CD4-positive, alpha-beta T cell (primary cell): ENCODE measurements at places on chromosomes 7 and 10.

GRCh38 chr10:97888134-97888533, 38.5 kb downstream of the GOLGA7B start:
- H3K27me3 ChIP-seq: no peaks in the 10 kb centered on the region
- H3K27ac ChIP-seq: no peak overlapping the region
- no peak overlapping the region for H3K4me3 ChIP-seq
- H3K4me1 ChIP-seq: no peaks in the 10 kb centered on the region
- no peaks in the 10 kb centered on the region for H3K36me3 ChIP-seq

- no peak for DNase-seq
- no peak overlapping the region for H3K27ac ChIP-seq
- no peaks in the 10 kb centered on the region for H3K27me3 ChIP-seq
- H3K4me1 ChIP-seq: no peaks in the 10 kb centered on the region
- H3K4me3 ChIP-seq: no peak overlapping the region
Measured at GRCh38 chr10:132003282-132003924, 21.7 kb upstream of the BNIP3 start.

- H3K27me3 ChIP-seq: no peaks in the 10 kb centered on the region
- H3K4me1 ChIP-seq: no peaks in the 10 kb centered on the region
- no peak overlapping the region for H3K4me3 ChIP-seq
- DNase-seq: no peak
- H3K27ac ChIP-seq: no peak overlapping the region
- H3K36me3 ChIP-seq: no peaks in the 10 kb centered on the region
Measured at GRCh38 chr10:93947524-93947923, 46.2 kb upstream of the PLCE1 start.

DNA sequence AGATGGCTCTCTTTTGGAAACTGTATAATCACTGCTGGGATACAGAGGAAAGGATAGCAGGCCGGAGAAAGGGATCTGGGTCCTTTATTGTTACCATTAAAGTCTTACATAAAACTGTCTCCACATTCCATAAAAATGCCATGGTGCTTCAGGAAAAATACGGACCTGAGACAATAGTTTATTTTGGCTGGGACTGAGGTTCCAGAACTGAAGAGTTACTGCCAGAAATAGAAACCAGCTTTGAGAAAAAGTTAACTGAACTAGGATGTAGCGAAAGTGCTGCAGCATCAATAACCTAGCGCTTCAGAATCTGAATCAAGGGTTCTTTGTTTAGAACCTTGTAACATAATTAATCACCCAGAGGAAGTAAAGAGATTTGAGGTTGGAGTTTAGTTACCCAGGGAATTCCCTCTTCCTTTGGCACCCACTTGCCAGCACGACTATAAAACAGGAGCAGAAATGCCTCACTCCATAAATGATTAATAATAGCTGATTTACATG, 38.0 kb downstream of the MEOX2 start:
- H3K36me3 ChIP-seq: no peaks in the 10 kb centered on the region
- no peaks in the 10 kb centered on the region for H3K4me1 ChIP-seq
- H3K4me3 ChIP-seq: no peak overlapping the region
- no peaks in the 10 kb centered on the region for H3K27me3 ChIP-seq
- H3K27ac ChIP-seq: no peak overlapping the region
- no peak for DNase-seq

GRCh38 chr7:129574487-129574886, 37.0 kb upstream of the NRF1 start:
- H3K27me3 ChIP-seq: no peaks in the 10 kb centered on the region
- no peak overlapping the region for H3K4me3 ChIP-seq
- no peak for DNase-seq
- no peak overlapping the region for H3K27ac ChIP-seq

DNA sequence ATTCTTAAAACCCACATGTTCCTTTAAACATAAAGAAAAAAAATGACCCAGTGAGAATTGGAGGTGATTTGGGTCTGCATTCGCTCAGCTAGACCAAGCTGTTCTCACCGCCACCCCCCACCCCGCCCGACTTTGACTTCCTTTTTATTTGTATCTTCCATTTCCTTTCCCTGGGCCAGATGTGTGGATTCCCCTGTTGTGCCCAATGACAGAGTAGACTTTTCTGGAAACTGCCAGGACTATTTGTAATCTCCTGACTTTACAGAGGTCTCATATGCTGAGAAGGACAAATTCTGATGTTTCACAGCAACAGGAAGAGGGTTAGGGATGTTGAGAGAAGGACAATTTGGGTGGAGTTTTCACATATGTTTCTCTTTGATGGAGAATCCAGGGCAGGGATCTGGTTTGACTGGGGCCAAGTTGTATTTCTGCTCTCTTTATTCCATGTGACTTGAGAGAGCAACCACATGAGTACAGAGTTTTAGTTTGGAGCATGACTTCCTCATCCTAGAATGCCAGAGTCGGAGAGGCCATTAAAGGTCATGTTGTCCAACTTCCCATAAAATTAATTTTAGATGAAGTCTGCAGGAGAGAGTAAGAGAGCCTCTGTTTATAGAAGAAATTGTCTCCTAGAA, 1023.2 kb downstream of the LRMDA start:
- H3K27me3 ChIP-seq: no peaks in the 10 kb centered on the region
- H3K4me3 ChIP-seq: no peak overlapping the region
- no peak for DNase-seq
- H3K36me3 ChIP-seq: no peaks in the 10 kb centered on the region

DNA sequence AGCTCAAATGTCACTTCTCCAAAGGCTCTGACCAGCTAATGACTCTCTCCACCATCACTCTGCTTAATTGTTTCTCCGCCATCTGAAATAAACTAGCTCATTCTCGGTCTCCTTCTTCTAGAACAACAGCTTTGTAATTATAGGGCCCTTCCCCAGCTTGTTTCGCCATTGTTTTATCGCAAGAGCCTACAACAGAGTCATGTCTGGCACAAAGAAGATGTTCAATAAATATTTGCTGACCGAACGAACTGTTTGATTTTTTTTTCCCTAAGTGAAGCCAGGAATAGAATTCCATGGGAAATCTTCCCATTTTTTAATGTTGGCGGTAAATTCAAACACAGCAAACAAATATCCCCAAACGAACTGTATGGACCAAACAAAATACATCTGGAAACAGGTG, 63.8 kb upstream of the NMT2 start:
- H3K27me3 ChIP-seq: no peaks in the 10 kb centered on the region
- H3K36me3 ChIP-seq: no peaks in the 10 kb centered on the region
- no peaks in the 10 kb centered on the region for H3K4me1 ChIP-seq
- no peak overlapping the region for H3K27ac ChIP-seq

GRCh38 chr10:99605351-99605750, 14.9 kb downstream of the SLC25A28 start:
- DNase-seq: no peak
- no peak overlapping the region for H3K27ac ChIP-seq
- H3K4me1 ChIP-seq: no peaks in the 10 kb centered on the region
- H3K4me3 ChIP-seq: no peak overlapping the region
- no peaks in the 10 kb centered on the region for H3K27me3 ChIP-seq

DNA sequence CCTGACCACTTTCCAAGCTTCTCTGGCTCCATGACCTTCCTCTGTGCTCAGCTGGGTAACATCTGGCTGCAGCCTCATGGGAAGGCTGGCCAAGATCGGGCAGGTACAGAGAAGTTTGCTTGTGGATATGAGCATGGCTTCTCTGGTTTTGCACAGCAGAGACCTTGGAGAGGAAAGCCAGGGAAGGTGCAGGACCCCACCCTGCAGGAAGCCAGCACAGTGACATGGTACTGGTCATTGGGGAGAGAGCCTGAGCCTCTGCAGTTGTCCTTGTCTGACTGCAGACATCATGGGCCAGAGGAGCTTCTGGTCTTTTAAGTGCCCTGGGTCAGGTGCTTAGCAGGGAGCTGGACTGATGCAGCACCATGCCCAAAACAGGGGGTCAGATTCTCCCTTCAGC, 70.6 kb upstream of the LEP start:
- no peak for DNase-seq
- H3K4me3 ChIP-seq: no peak overlapping the region
- peaks cover 27% of the 10 kb centered on the region for H3K4me1 ChIP-seq
- H3K27ac ChIP-seq: no peak overlapping the region
- H3K27me3 ChIP-seq: peaks cover 36% of the 10 kb centered on the region

DNA sequence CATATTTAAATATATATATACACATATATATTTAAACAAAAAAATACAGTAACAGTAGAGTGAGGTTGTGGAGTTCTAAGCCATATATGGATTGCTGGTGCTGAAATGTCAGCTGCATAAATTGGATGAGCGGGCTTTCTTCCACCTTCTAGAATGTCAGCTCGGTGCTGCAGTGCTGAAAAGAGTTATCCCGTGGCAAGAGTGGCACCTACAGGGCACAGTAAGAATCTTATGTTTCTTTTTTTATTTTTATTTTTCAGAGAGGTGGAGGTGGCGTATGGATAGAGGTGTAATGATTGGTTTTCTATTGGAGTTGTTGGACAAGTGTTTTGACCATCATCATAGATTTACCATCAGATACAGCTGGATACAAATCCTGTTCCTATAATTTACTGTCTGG, 86.2 kb upstream of the DYNC1I1 start:
- no peak overlapping the region for H3K4me3 ChIP-seq
- no peaks in the 10 kb centered on the region for H3K4me1 ChIP-seq
- no peak overlapping the region for H3K27ac ChIP-seq

GRCh38 chr7:7219216-7219615, 36.9 kb downstream of the C1GALT1 start:
- no peak overlapping the region for H3K27ac ChIP-seq
- no peak for DNase-seq
- H3K27me3 ChIP-seq: no peaks in the 10 kb centered on the region
- H3K36me3 ChIP-seq: peaks cover 37% of the 10 kb centered on the region
- H3K4me1 ChIP-seq: no peaks in the 10 kb centered on the region
- no peak overlapping the region for H3K4me3 ChIP-seq

DNA sequence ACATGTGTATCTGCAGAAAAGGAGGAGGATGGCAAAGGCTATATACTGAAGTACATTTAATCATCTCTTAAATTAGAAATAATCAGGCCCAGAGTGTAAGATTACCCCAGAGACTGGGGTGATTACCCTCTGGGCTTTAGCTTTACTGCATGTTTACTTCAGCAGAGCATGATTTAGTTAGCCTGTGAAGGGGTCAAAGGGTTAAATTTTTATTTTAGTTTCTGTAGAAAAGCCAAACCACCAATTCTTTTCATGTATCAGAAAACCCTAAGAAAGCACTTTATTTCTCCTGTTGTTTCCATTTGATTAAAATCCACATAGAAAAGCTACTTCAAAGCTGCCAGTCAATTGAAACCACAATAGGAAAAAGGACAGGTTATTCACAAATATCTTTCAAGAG, 101.5 kb upstream of the LSM8 start:
- no peak overlapping the region for H3K27ac ChIP-seq
- H3K36me3 ChIP-seq: no peaks in the 10 kb centered on the region
- no peaks in the 10 kb centered on the region for H3K4me1 ChIP-seq
- DNase-seq: no peak
- H3K27me3 ChIP-seq: no peaks in the 10 kb centered on the region
